ENCODE measurements at places on chromosomes 7 and 10. TPM values are rescaled to one million over a fixed set of nuclear protein-coding genes. Genes with fewer than 3 reads are reported as not detected.

The PPIF gene
- 22.0 TPM for total RNA-seq

The PI4K2A gene
- 15.0 TPM for total RNA-seq

GRCh38 chr10:82826132-82826531, 951.1 kb downstream of the NRG3 start:
- DNase-seq = no peak

DNA sequence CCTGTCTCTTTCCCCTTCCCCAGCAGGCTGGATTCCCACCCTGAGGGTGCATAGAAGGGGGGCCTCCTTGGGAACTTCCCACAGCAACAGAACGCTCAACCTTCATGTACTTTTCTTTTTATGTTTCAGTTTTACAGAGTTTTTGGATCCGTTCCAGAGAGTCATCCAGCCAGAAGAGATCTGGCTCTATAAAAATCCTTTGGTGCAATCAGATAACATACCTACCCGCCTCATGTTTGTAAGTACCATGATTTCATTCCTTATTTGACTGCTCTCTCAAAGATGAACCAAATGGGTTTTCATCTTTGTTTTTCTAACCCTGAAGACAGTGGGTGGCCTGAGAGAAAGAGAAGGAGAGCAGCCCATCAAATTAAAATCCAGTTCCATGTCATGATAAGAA, 46.7 kb downstream of the PLPP4 start:
- DNase-seq = no peak

DNA sequence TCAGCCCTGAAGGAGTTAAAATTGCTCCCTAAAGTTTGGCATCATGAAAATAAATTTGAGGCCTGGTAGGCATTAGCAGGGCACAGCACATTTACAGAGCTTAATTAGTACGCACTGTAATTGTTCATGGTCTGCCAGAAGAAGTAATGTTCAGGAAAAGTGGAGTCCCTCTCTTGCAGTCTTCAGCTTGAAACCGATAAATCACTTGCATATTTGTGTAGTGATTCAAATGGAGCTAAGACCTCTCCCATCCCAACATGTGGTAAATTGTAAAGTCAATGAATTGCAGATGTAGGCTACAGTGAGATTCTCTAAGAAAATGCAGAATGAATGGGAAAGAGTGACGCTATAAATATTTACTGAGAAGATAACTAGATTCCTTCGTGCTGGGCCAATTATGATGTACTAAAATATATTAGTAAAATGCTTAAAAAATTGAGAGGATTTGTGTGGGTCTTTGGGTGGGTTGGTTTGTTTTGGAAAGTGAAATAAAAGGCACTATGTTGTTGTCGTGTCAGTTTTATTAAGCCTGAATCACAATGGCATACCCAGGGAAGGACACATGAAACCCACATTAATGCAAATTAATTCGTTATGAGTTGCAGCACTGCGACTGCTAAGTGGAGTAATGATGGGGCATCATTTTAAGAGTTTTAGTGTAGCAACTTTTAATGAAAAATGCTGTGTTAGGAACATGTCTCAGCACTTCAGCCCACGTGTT, 8.4 kb downstream of the TCF7L2 start:
- no peak for DNase-seq

The SPDYE11 gene
- total RNA-seq = 0.11 TPM

The SUMF2 gene
- 141 TPM for total RNA-seq

GRCh38 chr7:113392841-113393540, 274.6 kb upstream of the SMIM30 start:
- DNase-seq = no peak

DNA sequence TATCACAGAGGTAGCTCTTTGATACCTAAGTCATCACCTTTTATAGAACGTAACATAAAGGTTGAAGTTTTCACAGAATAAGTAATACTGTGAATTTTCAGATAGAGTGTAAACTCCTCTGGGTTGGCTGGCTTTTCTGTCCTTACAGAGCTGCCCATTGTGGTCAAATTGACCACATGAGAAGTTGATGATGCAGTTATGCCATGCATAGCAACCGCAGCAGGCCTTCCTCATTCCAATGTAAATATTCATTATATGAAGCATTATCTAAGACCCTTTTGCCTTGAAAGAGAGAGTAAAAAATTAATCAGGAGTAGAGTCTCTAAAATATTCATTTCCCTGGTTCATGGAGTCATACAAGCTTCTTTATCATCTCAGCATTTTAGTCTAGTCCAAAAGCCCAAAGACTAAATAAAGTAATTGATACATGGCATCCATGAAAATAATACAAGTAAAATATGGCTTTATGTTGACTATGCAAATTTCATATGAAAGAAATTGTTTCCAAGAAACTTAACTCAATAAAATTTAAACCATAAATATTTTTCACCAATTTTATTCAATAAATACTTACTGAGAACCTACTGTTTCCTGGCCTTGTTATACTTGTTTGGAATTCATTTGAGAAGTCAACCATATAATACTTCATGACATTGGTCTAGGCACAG, 516.4 kb downstream of the PCDH15 start:
- DNase-seq = no peak

DNA sequence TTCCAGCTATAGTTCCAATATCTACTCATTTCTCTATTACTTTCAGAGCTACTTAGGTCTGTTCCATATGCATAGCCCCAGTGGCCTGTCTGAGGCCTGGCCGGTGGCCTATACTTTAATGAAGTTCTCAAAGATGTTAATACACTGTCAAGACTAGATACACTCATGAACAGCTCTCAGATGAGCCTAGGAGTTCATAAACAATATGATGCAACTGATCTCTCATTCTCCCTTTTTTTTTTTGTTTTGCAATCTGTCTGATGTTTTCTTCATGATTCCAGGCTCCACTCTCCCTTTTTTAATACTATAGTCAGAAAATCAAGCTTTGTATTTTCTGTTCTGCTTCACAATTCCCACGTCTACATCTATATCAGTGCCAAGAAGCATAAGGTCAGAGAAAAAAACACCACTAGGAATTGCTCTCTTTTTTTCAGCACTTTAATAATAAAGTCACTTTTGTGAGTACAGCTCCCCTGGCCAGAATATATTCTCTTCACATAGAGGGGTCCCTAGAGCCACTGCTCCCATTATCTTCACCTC, 321.0 kb downstream of the C7orf25 start:
- DNase-seq = no peak
